ENCODE measurements at places on chromosomes 1 and 21.

GRCh38 chr1:53115403-53116306 lies 26.8 kb downstream of the SLC1A7 start:
- DNase-seq = peak; percentile 21

DNA sequence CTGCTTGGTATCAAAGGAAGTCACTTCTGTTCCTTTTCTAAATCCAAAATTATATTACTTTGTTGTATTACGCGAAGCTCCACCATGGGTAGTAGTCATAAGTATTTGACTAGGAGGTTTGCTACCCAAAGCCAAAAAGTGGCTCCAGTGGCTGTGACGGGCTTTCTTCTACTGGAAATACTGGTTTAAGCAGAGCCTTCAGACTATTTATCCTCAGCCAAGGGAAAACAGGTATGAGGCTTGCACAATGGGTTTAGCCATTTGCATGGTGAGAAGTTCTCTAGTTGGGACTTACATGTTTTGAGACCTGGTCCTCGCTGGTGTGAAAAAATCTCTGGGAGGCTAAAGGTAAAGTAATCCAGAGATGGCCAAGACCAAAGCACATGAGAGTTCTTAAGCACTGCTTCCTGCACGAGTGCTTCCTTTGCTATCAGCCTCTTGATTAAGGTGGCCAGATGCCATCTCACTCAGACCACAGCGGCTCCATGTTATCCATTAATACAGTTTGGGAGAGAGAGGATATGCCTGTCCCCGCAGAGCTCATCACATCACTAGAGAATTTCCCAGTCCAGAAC lies 121.2 kb downstream of the PIK3R3 start:
- no peak for DNase-seq

DNA sequence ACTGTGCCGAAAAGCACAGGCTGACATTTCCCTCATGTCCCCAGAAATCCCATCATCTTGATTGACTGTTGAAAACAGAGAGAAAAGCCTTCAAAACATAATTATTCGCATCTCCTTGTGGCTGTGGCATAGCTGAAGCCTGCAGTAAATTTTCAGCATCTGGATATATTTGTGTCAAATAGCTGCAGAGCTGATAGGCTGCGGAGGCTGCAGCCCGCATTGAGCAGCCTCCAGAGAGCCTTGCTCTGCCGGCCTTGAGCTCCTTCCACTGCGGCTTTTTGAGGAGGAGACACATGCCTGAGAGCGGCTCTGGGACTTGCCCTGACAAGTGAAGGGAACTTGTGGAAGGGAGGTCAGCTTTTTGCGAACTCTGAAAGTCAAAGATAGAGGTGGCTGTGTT lies 144.7 kb downstream of the RYR2 start:
- DNase-seq = no peak

DNA sequence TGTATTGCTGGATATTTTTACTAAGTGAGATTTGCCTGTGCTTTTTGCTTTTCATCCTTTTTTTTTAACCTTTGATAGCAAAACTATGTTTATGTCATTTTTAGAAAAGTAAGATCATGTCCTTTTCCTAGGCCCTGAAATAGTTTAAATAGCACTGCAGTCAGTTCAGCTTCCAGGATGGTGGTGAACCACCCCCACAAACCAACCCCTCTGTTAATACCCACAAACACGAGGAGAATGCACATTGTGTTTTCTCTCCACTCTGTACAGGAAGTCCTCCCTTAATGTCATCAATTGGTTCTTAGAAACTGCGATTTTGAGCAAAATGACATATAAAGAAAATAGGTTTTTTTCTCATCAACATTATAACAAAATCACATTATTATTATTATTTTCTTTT lies 117.7 kb upstream of the DSCAM start:
- no peak for DNase-seq

DNA sequence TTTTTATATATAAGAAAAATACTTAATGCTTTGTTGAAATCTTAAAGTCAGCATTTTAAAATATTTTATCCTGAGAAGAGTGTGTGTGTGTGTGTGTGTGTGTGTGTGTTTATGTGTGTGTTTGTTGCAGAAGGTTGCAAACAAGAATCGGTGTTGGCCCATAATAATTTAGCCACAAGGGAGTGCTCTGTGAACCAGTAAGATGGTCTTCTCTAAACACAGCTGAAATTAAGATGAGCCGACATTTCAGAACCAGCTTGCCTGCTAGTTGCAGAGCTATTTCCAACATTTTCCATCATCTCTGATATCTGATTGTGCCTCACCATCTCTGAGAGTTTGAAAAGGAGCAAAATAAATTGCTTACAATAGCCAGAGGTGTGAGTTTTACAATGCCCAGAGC lies 158.8 kb upstream of the SGIP1 start:
- no peak for DNase-seq

DNA sequence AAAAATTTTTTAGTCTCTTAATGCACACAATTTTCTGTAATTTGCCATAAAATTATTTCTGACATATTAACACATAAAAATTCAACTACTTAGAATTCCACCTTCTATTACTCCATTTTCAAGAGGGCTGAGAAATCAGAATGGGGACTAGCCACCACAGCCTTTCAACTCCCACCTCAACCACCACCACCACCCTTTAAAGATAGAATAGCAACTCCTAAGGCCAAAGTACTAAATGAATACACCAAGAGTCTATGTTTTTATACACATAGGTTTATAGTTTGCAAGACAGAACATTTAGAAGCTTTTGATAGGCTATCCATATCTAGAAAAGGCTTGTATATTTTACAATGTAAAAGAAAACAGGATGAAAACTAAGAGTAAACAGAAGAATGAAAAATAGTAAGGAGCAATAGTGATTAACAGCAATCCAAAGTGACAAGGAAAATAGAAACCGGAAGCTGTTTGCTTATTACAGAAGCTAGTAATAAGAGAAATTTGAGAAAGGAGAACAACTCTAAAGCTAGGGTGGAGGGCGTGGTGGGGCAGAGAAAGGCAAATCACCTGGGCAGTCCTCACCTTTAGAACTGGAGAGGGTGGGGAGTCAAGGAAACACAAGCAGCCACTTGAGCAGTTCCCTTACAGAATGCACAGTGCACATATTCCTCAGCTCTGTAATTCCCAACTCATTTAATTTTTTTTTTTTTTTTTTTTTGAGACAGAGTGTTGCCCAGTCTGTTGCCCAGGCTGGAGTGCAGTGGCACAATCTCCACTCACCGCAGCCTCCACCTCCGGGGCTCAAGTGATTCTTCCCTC lies 27.7 kb downstream of the EPS15 start:
- DNase-seq = peak; percentile 35

All from NCI-H1436 (cell line).